ENCODE measurements at places on chromosomes 7 and 10.

GRCh38 chr10:17358461-17358860 lies 95.9 kb downstream of the ST8SIA6 start:
- no peak for DNase-seq

GRCh38 chr10:103789161-103789560 lies 66.2 kb downstream of the SH3PXD2A start:
- DNase-seq, result no peak

DNA sequence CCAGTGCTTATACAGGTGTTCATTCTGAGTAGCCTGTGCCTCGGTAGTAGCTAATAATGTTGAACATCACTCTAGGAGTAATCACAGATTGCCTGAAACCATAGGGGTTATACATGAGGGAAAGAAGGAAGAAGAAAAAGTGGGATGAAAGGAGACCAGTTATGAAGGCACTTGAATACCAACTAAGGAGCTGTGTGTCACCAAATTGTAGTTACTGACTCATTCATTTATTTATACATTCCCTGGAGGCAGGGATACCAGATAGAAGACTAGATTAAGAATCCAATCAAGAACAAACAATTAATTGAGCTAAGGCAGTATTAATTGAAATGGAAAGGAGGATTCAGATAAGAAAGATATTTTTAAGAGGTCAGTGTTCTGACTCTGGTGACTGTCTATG lies 129.6 kb upstream of the PRPS1L1 start:
- no peak for DNase-seq

DNA sequence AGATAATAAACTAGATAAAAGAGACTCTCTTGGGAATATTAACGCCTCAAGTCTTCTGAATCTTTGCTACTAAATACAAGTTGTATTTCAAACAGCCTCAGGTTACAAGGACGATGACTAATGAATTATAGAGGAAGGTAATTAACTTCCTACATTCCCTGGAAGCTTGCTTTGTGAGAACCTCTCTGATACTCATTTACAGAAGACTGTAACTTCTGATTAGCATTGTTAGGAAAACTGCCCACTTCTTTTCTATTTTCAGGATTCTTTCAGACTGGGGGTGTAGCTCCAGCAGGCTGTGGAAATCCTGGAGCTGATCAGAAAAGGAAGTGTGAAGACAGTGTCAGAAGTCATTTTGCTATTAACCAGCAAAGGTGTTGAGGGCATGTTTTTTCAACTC lies 316.7 kb upstream of the NPSR1 start:
- no peak for DNase-seq

GRCh38 chr10:133279326-133280226 lies 2.9 kb upstream of the ADAM8 start:
- no peak for DNase-seq

DNA sequence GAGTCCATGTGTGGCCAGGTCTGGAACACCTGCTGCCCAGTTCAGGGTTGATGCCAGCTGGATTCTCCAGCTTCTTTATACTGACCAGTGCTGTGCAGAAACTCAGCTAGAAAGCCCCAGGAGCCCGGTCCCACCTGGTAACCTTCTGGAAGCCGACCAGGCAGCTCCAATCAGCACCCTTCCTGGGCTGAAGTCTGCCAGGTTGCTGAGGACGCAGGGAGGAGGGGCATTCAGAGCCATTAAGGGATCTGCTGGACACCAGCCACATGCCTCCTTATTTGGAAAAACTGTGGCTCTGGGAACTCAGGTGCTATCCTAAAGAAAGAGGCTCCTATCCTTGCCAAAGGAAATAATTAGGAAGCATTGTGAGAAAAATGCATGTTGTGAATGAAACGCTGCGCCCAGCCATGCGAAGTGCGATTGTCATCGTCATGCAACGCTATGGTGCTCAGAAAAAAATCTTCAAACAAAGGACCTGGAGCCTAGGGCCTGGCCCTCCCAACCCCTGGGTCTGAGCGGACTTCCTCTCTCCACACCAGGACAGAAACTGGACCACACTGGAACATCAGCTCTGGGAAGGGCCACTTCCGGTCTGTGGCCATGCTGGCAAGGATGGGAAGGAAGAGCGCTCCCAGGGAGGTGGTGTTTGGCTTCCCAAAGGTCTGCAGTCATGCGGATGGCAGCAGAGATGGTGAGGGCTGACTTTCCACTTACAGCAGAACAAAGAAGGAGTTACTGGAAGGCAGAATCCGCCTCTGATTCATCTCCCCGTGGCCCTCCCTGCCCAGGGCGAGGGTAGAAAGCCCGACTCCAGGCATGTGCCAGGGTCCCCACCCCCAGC lies 90.1 kb downstream of the FAM53B start:
- no peak for DNase-seq

- DNase-seq, result no peak
Measured at GRCh38 chr10:23479798-23480473, 41.1 kb downstream of the OTUD1 start.

- no peak for DNase-seq
Measured at GRCh38 chr10:49837685-49838084, 75.6 kb upstream of the OGDHL start.

DNA sequence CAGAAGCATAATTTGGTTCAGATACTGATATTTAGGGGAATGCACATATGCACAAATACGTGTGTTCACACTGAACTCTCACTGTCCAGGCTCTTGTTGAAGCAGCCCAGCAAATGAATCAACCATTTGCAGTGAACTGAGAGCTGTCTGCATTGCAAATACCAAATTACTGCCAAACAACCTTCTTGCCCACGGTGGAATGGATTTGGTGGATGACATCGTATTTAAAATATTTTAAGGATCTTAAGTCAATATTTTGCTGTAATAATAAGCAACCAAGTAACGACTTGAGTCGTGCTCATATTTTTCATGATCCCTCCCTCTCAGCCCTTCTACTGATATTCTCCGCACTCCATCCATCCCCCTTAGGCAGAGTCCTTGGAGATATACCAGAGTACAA lies 107.9 kb upstream of the FEZF1 start:
- no peak for DNase-seq

DNA sequence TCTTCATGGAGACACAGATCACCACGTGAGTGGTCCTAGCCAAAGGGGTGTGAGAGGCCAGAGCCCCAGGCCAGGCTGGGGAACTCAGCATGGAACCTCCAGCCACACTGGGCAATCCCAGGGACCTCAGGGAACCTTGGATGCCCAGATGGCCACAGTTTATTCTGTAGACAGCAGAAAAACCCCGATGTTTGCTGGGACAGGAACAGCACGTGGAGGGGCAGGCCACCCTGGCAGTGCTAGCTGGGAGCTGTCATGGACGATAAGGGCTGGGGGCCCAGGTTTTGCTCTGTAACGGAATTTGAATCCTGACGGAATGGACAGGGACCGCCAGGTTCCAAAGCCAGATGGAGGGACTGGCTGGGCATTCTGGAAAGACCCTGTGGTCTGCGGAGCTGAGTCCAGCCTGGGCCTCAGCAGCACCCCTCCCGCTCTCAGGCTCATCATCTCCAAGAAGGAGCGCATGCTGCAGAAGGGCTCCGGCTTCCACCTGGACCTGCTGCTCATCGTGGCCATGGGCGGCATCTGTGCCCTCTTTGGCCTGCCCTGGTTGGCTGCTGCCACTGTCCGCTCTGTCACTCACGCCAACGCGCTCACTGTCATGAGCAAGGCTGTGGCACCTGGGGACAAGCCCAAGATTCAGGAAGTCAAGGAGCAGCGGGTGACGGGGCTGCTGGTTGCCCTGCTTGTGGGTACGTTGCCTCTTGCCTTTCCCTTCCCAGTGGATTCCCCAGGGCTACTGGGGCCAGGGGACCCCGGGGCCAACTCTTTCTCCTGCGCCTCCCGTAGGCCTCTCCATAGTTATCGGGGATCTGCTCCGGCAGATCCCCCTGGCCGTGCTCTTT lies 5.6 kb downstream of the FASTK start:
- DNase-seq, result no peak

DNA sequence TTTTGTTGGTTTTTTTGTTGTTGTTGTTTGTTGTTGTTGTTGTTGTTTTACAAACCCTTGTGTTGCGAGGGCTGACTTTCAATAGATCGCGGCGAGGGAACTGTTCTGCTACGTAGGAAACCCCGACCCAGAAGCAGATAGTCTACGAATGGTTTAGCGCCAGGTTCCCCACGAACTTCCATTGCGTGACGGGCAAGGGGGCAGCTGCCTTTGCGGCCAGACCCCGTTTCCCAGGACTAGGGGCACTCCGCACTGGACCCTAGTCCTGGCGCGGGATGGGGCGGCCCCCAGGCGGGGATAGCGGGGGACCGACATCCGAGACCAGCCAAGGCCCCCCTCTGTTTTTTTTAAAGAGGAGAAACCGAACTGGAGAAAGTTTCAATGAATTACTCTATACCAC lies 119.6 kb downstream of the LRRTM3 start:
- no peak for DNase-seq

DNA sequence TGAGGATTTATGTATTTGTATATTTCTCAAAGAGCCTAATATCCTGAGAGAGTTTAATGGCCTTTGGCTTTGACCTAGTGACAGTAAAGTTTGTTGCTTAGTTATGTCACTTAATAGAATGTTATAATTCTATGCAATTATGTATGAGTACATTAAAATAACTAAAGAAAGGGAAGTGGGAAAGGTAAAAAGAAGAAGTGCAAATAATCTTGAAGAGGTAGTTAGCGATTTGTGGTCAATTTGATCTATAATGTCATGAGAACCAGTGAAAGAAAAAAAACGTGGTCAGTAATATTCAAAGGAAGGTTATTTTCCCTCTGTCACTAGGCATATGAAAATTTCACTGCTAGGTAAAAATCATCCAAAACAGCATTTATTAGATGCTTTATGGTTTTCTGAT lies 143.4 kb upstream of the LSM8 start:
- DNase-seq, result no peak

- no peak for DNase-seq
Measured at GRCh38 chr10:91635401-91636400, 2.8 kb upstream of the PPP1R3C start.

- DNase-seq, result no peak
Measured at GRCh38 chr7:82442492-82443035, 1.0 kb downstream of the CACNA2D1 start.

GRCh38 chr7:142089035-142089434 lies 22.5 kb upstream of the MGAM2 start:
- DNase-seq, result no peak

- no peak for DNase-seq
Measured at GRCh38 chr10:6612371-6612770, 32.3 kb upstream of the PRKCQ start.
